Posterior cingulate gyrus (tissue), 11 donors: ENCODE measurements at places on chromosomes 4 and X.

DNA sequence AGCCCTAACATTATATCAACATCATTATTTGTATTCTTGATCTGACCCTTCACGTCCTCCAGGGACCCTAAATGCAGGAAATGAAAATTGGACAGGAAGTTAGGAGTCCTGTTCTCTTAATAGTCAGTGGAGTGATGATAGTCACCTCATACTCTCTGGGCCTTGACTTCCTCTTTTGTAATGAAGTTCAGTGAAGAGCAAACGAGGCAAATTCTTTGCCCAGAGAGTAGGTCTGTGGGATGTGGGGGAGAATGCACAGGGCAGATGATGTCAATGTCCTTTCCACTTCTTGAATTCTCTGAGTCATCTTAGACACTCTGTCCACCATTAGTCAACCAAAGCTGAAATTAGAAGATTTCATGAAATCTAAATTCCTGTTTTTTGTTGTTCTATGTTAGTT is 17.1 kb upstream of the GPRIN3 start:
- no peak for DNase-seq

DNA sequence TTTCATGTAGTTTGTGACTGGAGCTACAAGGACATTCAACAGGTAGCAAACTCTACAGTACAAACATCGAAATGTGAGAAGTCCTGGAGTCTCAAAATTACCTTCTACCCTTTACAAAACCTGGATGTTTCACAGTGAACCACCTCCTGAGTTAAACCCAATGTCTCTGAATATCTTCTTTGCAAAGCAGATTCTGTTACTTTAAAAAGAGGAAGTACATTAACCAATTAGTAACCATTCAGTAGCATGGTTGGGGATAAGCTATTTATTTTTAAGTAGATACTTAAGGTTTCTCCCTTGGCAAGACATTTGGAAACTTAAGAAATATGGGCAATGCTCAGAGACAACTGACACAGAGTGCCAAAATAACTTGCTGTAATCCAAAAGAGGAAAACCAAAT is 371.9 kb upstream of the NWD2 start:
- no peak for DNase-seq

DNA sequence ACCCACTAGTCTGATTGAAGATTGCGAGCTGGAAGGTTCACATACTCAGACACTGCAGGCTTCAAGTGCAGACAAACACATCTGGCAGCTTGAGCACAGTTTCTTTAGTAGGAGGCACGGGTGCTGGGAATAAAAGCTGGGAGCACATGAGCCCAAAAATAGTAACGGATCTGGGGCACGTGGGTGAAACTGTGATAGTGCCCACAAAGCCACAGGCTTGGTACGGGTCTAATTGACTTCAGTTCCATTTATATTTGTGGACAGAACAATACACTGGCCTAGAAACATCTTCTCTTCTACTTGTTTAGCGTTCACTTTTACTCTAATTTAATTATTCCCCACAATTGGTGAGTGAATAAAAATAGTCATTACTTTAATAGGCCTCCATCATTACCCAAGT is 2370.7 kb downstream of the PCDH7 start:
- DNase-seq, result no peak

DNA sequence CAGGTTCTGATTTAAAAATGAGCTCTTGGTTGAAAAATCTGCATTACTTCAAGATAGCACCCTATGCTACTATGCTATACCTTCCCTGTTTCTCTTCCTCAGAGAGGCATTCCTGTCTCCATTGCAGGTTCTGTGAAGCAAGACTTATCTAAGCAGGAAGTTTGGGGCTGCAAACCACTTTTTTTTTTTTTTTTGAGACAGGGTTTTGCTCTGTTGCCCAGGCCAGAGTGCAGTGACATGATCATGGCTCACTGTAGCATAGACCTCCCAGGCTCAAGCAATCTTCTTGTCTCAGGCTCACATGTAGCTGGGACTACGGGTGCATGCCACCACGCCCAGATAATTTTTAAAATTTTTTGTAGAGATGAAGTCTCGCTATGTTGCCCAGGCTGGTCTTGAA is 4.0 kb upstream of the CCNG2 start:
- no peak for DNase-seq

- DNase-seq, result no peak
These were observed 34.0 kb upstream of the AMOT start for GRCh38 chrX:112874614-112875013.

GRCh38 chr4:186265683-186266652 is at the start of gene F11:
Gene F11 (plus strand): TSS chr4:186266189. CDS start chr4:186267137, 948 bp downstream.
- DNase-seq, result no peak

DNA sequence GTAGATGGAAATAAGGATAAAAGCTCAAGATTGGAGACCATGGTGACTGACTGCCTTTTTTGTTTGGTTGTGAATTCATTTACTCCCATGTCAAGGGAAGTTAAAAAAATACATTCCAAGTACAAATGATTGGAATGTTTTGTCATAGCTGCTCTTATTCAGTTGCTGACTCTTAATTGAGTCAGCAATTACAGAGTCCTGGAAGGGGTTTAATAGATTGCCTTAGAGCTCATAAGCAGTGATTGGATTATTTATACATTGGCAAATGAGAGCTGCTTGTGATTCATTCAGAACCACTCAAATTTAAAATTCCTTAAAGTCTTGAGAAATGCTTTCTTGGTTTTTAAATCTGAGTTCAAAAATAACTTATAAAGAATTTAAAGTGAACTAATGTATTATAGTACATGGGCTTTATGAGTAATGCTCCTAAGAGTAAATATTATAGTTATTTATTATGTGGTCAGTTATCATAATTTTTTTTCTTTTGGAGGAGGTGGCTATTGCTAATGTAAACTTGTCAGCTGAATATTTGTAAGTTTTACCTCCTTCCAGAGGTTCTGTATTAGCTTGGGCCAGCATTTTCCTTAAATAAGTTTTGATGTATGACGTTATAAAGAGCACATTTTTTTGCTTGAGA is 13.6 kb downstream of the JADE1 start:
- no peak for DNase-seq

DNA sequence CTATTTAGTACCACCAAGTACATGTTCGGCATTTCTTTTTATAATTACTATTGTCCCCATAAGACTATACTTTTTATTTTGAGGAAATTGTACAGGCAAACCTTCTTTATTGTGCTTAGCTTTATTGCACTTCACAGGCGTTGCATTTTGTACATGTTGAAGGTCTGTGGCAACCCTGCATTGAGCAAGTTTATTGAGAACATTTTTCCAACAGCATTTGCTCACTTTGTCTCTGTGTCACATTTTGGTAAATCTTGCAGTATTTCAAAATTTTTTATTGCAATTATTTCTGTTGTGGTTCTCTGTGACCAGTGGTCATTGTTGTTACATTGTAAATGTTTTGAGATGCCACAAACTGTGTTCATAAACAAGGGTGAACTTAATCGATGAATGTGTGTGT is 10.8 kb upstream of the CXCL5 start:
- no peak for DNase-seq

- no peak for DNase-seq
These were observed 27.4 kb upstream of the IRAK1 start for GRCh38 chrX:154046940-154047610.

GRCh38 chr4:154574311-154574710 is 11.5 kb downstream of the FGB start:
- no peak for DNase-seq
